Panc1 (cell line): ENCODE measurements at places on chromosomes 7 and 10. TPM values are rescaled to one million over a fixed set of nuclear protein-coding genes. Genes with fewer than 3 reads are reported as not detected.

DNA sequence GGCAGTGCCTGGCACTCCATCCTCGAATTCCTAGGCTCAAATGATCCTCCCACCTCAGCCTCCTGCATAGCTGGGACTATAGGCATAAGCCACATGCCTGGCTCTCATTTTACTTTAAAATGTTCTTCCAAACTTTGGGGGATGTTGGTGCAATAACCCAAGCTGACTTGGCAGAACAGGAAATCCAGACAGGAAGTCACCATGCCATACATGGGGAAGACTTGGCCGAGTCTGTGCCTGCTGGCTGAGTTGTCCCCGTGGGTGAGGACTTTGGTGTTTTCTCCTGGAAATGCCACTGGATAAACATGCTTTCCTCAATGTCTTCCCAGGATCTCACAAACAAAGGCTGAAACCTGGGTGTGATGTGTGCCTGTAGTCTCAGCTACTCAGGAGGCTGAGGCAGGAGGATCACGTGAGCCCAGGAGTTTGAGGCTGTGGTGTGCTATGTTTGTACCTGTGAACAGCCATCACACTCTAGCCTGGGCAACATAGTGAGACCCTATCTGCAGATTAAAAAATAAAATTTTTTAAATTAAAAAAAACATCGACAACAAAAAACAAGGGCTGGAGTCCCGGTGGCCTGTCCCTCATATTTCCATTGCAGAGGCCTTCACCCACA lies 19.8 kb downstream of the HKDC1 start:
- no peak for DNase-seq

HOXA1 gene
- 8.8 TPM for total RNA-seq

GRCh38 chr10:55630491-55631056 lies 730.5 kb downstream of the ZWINT start:
- DNase-seq = no peak

HOXA5 gene
- total RNA-seq = 3.9 TPM

PRKAR2B gene
- total RNA-seq = 0.51 TPM

CARD11 gene
- total RNA-seq = 0.82 TPM

DNA sequence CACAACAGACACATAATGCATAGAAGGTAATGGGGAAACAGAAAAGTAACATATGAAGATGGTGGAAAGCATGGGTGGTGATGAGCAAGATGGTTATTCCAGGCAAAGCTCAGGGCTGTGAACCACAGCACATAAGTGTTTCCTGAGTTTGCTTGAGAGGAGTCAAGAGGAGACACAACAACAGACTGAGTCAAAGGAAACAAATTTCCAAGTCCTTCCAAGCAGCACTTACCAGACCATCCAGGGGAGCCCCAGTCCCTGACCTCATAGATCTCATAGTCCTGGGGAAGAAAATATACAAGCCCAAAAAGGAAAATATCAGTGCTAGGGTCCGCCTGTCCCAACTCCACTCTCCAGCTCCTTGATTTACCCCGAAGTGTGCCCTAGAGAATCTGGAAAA lies 216.6 kb upstream of the FZD1 start:
- no peak for DNase-seq

DNA sequence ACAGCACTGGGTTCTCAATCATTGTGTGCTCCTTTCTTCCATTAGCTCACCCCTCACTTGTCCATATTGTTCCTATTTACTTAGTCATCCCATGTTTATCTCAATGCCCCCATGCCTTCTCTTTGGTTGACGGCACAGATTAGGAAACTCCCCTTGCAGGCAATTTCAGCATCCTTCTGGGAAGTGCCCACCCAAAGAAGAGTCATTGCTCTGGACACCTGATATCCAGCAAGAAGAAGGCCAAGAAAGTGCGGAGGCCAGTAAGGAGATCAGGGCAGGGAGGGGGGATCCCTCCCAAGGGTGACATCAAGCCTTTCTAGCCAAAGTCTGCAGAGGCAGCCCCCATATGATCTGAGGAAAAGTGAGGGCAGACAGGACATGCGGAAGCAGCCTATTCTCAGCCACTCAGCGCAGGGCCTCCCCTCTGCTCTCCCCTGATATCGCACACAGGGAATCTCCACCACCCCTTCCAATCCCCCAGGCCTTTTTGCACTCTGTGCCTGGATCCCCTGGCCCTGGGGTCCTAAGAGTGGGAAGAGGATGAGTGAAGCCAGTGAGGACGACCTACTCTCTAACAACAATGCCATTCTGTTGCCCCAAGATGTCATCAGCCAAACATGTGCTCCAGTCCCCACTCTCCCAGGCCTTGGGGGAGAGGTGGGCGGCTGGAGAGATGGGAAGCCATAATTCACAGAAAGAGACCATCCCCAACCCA lies 1.8 kb downstream of the TRPV6 start:
- DNase-seq = no peak

DNA sequence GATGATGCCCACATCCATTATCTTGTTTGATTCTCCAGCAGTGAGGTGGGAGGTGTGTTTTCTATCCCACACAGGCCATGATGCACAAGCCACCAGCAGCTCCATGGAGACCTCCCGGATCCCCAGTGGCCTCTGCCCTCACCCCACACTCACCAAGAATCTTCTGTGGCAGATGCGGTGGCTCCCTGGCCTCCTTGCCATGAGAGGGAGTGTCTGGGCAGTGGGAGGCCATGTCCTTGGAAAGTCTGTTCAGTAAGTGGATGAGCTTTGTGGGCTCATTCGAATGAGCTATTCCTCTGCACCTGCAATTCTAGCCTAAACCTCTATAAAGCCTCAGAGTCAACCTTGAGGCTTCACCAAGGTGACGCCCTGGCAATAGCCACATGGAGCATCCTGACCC lies 243.8 kb downstream of the TCERG1L start:
- DNase-seq = no peak

GRCh38 chr7:131654668-131655326 lies 98.4 kb upstream of the PODXL start:
- peak; percentile 64 for DNase-seq
